ENCODE measurements at places on chromosomes 1 and 21.

DNA sequence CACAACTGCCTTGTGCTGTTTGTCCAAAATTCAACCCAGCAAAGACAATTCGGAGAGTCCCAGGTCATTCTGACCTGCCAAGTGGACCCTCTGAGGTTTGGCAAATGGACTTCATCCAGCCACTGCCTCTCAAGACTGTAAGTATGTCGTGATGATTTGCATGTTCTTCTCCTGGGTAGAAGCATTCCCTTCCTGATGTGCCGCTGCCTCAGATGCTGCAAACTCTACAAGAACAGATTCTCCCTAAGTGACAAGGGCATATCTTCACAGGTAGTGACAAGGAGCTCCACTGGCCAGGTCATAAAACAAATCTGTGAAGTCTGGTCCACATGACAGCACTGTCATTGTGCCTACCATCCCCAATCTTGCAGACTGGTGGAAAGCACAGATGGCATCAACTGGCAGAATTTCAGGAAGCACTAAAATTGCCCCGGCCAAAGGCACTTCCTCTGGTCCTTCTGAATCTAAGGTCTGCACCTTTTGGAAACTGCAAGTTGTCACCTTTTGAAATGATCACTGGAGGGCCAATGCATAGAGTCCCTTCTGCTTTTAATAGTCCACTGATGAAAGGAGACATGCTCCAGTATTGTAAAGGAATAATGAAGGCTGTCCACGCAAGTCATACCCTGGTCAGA is 27.4 kb downstream of the POFUT2 start:
- DNase-seq: no peak

DNA sequence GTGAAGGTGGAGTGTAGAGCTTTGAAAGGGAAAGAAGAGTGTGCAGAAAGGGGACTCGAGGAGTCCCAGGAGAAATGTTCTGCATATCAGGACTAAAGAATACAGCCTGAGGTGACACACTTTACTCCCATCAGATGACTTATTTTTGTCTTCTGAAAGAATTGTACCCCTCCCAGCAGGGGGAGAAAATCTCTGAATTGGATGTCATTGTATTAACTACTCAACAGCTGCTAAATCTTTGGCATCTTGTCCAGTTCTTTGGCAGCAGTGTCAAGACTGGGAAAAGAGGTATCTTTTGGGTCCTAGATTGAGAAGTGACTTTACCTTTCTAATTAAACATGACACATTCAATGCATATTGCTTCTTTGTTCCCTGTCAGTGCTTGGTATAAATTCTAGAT is 18.9 kb downstream of the UBE4B start:
- no peak for DNase-seq

- DNase-seq: no peak
Observed at GRCh38 chr1:233442026-233442780, 114.7 kb downstream of the MAP3K21 start.

- peak; percentile 19 for DNase-seq
Observed at GRCh38 chr1:69700770-69701169, 133.0 kb downstream of the LRRC7 start.

DNA sequence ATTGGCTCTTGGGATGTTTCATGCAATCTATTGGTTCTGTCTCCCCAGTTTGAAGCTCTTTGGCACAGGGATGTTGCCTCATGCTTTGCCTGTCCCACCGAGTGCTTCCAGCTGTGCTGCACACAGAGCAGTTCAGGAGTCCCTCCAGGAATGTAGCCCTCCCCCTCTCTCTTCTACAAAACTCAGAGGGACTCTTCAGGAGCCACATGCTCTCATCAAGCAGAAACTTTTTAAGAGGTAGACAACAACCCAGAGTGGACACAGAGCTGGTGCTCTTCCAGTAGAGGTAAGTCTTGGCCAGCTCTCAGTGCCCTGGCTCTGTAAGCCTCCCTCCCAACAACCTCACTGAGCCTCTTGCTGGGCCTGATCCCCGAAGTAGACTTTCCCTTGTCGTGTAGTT is 11.6 kb upstream of the ZNF697 start:
- peak; percentile 22 for DNase-seq

DNA sequence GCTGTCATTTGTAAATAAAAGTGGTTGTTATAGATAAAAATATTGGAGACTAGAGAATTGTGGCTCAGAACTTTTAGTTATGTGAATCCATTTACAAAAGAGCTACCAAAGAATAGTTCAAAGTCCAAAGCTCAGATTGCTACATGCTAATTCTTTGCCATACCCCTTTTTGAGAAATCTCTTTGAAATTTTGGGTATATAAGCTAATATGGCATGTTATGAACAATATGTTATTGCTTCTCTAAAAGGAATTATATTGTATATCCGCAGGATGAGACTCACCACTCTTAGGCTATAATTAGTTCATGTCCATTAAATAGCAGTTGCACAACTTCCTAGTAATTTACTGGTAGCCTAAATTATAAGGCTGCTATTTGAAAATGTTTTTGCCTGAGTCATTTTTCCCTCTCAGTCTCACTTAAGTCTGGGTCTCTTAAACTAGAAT is 178.0 kb downstream of the ZNF281 start:
- DNase-seq: peak; percentile 21

- DNase-seq: peak; percentile 26
Observed at GRCh38 chr1:52709016-52709415, 10.9 kb upstream of the COA7 start.

DNA sequence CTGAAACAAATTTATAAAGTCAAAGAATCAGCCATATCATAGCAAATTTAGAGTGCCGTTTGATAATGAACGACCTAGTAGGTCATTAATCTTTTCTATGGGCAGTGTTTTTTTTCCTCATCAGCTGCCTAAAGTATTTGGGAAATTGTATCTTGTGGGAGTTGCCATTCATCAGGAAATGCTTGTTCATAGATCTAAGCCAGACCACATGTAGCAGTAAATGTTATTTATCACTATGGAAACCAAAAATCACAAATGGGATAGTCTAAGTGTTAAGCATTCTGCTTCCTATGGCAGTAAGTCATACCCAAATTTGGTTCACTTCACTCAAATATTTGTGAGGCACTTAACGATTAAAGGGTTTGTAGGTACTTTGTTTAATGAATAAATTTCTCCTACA is 52.9 kb downstream of the LRRC8D start:
- DNase-seq: peak; percentile 82

DNA sequence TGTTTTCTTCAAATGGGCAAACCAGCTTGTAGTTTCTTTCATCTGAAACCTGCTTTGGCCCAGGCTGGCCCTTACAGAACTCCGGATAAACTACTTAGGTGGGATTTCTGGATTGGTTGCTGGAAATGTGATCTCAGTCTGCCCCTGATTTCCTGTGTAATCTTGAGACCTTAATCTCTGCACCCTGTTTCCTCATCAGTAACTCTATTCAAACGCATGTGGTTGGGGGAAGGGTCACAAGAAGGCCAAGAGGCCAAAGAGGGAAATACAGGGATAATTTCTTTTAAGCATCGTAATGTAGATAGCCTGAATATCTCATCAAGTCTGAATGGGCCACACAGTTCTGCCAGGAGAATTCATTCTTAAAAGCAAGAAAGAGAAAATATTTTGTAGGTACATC is 483.6 kb downstream of the LTN1 start:
- no peak for DNase-seq

- DNase-seq: no peak
Observed at GRCh38 chr1:202238914-202239313, 45.3 kb downstream of the LGR6 start.

Measured in cardiac fibroblast (primary cell).